ENCODE measurements at places on chromosomes 4 and X.

GRCh38 chr4:20137176-20137575 is 114.5 kb upstream of the SLIT2 start:
- DNase-seq: no peak

- no peak for DNase-seq
Measured at GRCh38 chr4:124386648-124387047, 325.9 kb downstream of the ANKRD50 start.

GRCh38 chr4:169241464-169241863 is 29.3 kb downstream of the SH3RF1 start:
- no peak for DNase-seq

DNA sequence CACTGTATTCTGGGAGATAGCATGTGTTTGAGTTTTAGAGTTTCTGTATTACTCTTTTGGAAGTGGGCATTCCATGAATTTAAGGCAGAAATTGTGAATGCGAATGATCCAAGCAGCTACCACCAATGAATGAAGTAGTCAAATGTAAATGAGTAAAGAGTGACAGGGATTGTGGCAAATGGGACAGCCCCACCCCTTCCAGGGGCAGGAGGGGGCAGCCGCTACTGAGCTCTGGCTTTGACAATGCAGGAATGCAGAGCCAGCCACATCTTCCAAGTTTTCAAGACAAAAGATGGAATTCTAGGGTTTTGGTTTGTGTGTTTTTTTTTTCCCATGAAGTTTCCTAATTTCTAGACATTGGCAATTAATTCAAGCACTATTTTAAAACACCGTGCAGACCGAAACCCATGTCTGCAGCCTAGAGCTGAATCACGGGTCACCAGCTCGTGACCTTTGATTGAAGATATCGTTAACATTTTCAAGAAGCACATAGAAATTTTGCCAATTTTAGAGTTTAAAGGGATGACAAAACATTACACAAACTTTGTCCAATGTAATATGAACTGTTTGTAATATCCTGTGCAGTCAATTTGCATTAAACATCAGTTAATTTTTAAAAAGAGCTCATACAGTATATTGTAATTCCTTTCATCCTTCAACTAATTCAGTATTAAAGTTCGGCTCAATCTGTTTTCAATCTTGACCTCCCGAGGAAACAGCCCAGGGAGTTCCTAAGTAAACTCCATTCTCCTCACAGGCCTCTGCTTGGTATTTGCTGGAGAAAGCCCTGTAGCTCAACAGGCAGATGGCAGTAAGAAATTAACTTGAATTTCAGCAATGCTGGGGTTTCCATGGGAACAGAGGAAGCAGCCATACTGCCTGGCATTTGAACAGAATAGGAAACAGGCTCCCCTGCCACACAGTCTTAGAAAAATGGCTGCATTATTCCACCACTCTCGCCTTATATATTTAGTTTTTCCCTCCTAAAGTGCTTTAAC is 83.4 kb downstream of the UCHL1 start:
- no peak for DNase-seq

- DNase-seq: no peak
Measured at GRCh38 chr4:169941141-169941540, 85.1 kb downstream of the MFAP3L start.

DNA sequence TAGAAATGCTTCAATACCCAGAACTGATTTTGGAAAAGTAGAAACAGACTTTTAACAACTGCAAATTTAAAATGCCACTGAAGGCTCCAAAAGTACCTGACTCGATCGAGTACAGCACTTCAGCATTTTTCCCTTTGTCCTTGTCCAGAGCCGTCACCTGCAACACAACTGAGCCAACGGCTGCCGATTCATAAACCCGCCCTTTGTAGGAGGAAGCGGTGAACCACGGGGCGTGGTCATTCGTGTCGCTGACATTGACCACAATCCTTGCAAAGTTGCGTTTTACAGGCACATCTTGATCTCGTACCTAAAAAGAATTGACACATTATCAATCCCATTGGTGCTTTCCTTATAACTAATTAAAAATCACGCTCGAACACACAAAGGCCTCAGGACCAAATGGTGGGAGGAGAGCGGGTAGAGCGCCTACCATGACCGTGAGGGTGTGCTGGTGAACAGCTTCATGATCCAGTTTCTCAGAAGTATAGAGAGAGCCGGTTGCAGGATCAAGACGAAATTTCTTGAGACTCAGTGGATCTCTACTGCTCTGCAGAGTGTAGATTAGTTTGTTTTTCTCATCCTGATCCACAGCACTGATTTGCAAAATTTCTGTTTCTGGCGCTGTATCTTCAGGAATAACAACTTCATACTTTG is 72.8 kb upstream of the MTNR1A start:
- DNase-seq: no peak

DNA sequence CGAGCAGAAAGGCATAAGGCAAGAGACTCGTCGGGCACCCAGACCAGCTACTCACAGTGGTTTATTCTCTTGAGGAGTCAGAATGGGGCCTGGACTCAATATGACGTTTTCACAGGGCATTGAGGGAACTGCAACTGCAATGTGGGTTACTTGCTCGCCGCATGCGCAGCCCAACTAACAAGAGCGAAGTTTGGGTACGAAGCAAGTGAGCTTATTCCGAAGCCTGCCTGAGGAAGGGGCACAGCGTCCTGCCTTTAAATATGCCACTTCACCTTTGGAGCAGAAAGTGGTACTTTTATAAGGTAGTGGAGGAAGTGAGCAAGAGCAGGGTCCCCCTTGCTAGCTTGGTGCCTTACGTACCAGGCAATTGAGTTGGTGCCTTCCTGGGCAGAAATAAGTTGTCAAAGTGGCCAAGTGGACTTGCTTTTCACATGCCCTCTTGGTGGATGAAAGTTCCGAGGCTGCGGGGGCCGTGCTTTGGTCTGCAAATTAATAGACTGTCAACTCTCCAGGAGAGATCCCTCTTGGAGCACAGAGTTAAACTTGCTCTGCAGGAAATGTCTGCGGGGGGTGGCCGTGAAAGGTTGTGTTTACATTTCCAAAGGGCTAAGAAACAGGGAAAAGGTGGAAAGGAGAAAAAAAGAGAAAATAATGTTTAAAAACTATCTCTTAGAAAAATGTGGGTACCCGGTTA is 480.4 kb downstream of the TRIML1 start:
- DNase-seq: no peak

DNA sequence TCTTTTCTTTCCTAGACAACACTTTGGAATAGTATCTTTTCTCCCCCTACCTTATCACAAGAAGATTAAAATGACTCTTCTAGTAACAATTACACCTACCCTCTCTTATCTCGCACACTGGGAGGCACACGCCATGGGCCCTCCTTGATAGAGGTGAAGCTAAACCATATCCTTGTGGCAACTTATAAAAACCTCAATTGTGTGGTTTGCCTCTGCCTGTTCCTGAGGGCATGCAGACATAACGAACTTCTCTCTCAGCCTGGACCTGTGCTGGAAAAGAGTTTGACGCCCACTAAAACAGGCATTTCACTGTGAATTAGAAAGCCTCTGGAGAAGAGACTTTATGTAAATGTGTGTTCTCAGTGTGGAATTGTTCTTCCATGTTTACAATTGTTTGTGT is 141.2 kb downstream of the NDST3 start:
- DNase-seq: no peak

DNA sequence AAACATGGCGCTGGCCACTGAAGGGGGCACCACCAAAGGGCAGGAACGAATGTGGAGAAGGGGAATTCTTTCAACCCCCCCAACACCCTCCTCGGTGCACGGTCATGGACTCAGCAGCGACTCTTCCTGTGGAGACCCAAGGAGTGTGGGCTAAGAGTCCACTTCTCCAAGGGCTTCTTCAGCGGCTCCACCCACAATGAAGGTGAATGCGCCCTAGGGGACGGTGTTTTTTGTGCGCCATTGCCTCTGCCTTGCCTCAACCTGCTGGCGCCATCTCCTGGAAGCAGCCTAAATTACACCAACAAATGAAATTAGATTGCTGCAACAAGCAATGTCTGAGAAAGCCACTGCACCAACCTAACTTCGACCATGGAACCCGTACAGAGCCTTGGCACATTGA is 169.2 kb upstream of the MAGEB18 start:
- no peak for DNase-seq

- DNase-seq: no peak
Measured at GRCh38 chrX:82848111-82848510, 660.0 kb upstream of the POU3F4 start.

GRCh38 chr4:46648088-46648744 is 258.3 kb upstream of the GABRA2 start:
- DNase-seq: no peak

GRCh38 chr4:105878668-105879067 is 16.6 kb upstream of the NPNT start:
- DNase-seq: no peak

- DNase-seq: no peak
Measured at GRCh38 chr4:7903791-7904516, 35.7 kb downstream of the AFAP1 start.

- DNase-seq: no peak
Measured at GRCh38 chr4:42683393-42683792, 26.5 kb upstream of the ATP8A1 start.

DNA sequence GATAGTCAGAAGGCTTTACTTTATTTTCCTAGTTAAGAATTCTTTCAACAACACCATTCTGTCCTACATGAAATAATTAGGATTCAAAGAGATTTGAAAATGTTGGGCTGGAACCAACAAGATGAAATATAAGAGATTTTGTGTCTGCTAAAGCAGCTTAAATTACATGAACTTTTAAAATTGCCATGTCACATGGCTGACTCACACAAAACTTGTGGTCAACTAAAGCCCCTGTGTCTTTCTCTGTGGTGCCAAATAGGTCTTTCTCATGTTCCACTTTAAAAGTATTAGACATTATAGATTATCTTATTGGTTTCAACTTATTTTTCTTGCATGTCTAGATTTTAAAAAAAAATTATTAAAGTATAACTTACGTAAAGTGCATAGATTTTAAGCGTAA is 60.8 kb upstream of the FHL1 start:
- DNase-seq: no peak

GRCh38 chr4:61406677-61407076 is 206.6 kb downstream of the ADGRL3 start:
- DNase-seq: no peak

- no peak for DNase-seq
Measured at GRCh38 chr4:39048311-39048710, 13.7 kb upstream of the KLHL5 start.

DNA sequence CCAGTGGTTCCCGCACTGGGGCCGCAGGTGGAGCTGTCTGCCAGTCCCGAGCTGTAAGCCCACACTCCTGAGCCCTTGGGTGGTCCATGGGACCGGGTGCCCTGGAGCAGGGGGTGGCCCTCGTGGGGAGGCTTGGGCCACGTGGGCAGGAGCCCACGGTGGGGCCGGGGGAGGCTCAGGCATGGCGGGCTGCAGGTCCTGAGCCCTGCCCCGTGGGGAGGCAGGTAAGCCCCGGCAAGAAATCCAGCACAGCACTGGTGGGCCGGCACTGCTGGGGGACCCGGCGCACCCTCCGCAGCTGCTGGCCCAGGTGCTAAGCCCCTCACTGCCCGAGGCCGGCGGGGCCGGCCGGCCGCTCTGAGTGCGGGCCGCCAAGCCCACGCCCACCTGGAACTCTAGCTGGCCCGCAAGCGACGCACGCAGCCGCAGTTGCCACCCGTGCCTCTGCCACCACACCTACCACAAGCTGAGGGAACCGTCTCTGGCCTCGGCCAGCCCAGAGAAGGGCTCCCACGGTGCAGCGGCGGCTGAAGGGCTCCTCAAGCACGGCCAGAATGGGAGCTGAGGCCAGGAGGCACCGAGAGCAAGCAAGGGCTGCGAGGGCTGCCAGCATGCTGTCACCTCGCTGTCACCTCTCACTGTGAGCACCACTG is 2.0 kb upstream of the METAP1 start:
- no peak for DNase-seq

DNA sequence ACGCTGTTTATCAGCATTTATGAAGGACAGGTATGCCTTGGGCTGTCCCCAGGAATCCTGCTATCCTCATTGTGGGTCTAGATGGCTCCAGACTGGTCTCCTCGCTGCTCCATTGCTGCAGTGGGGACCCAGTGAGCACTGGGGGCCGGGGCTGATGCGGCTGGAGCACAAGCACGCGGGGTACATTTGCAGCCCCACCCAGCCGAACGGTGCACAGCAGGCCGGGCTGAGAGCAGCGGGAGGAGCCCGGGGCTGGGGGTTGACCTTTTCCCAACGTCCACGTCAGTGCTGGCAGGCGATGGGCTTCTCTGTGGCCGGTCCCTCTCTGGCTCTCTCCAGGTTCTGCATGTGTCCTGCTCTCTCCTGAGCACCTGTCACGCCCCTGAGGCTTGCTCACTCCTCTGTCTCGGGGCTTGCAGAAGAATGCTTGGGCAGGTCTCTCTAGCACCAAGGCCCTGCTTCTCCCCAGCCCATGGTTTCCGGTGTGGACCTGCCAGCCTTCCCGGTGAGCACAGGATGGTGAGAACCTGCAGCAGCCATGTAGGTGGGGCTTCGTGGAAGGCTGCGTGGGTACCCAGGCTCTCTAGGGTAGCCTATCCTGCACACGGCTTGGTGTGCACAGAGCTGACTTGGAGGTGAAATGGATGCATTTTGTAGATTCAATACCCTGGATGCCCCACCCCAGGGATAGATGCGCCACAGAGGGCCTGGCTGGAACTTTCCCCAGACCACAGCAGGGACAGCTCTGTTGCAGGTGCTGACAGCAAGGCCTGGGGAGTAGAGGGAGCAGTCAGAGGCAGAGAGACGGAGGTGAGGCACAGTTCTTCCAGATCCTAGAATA is 89.1 kb upstream of the ADRA2C start:
- DNase-seq: no peak

DNA sequence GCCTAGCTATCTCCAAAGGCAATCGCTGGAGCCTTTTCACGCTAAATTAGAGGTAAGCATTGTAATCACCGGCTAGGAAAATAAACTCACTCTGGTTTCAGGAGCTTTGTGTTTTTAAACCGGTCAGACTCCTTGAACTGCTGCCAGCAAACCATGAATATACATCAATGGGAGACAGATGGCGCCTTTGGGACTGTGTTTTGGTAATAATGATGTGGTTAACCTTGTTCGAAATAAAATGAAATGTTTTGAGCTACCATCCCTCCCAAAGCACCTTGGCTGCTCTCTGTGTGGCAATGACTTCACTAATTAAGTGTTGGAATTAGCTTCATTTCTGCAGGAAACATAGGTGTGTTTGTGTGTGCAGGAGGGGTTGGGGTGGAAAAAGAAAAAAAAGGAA is 65.3 kb downstream of the CLNK start:
- DNase-seq: no peak

DNA sequence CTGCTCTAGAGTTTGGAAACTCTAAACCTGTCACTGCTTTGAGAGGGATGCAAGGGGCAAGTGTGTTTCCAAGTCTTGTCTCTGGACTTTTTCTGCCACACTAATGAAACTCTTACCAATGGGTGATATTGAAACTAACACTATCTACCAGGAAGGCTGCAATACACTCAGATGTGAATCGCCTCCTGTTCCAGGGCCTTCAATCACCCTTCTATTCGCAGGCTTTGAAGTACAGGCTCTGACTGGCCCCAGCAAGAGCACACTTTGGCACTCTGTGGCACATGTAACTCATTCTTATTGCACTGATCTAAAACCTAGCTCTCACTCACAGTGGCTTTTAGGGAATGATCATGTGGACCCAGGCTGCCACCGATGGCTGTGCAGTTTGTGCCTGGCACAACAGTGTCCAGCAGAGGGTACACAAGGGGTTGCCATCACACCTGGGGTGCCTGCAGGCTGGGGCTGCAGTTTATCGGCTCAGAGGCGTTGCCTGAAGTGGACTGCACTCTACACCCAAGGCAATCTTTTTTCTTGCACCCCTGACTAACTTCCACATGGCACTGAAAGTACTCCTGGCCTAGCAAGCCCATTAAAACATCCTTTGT is 210.8 kb downstream of the MGST2 start:
- no peak for DNase-seq
